ENCODE measurements at places on chromosomes 1 and 21.

- DNase-seq = peak; percentile 40
Observed at GRCh38 chr1:246681900-246682895, 42.0 kb upstream of the SCCPDH start.

GRCh38 chr1:245810181-245810769, 655.5 kb downstream of the KIF26B start:
- DNase-seq = peak; percentile 77

- DNase-seq = no peak
Observed at GRCh38 chr1:179353546-179353945, 12.2 kb upstream of the AXDND1 start.

DNA sequence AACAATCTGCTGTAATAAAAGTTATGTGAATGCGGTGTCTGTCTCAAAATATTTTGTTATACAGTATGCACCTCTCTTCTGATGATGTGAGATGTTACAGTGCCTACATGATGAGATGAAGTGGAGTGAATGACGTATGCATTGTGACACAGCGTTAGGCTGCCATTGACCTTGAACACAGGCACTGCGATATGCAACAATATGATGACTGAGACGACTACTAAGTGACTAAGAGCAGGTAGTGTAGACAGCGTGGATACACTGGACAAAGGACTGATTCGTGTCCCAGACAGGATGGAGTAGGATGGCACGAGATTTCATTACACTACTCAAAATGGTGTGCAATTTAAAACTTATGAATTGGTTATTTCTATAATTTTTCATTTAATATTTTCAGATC, 8.4 kb downstream of the SGIP1 start:
- DNase-seq = no peak
